ELR (cell line): ENCODE measurements at places on chromosomes 4 and X.

DNA sequence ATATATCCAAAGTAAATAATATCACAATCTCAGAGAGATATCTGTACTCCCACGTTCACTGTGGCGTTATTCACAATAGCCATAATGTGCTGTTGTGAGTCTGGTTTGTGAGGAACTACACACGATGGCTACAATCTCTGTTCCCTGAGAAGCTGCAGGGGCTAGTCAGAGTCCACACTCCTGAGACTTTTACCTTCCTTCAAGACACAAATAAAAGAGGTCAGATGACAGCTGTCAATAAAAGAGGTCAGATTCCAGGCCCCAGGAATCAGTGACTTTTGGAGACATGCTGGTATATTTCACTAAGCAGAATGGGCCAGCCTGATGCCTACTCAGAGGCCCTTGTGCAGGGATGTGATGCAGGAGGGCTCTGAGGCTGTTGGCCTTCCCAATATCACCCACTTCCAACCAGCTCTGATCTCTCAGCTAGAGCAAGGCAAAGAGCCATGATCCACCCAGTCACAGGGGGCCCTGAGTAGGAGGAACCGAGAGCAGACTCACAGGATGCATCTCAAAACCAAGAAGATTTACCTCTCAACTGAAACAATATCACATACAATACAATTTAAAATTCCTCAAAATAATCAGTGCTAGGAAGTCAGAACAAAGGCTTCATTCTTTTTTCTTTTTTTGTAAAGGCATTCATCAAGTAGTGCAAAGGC, 13.8 kb downstream of the FRYL start:
- no peak for DNase-seq

- peak; percentile 0 for DNase-seq
Observed at GRCh38 chrX:27680726-27681125, 90.6 kb downstream of the DCAF8L2 start.

GRCh38 chr4:38036548-38036947, 76.3 kb downstream of the PTTG2 start:
- no peak for DNase-seq

DNA sequence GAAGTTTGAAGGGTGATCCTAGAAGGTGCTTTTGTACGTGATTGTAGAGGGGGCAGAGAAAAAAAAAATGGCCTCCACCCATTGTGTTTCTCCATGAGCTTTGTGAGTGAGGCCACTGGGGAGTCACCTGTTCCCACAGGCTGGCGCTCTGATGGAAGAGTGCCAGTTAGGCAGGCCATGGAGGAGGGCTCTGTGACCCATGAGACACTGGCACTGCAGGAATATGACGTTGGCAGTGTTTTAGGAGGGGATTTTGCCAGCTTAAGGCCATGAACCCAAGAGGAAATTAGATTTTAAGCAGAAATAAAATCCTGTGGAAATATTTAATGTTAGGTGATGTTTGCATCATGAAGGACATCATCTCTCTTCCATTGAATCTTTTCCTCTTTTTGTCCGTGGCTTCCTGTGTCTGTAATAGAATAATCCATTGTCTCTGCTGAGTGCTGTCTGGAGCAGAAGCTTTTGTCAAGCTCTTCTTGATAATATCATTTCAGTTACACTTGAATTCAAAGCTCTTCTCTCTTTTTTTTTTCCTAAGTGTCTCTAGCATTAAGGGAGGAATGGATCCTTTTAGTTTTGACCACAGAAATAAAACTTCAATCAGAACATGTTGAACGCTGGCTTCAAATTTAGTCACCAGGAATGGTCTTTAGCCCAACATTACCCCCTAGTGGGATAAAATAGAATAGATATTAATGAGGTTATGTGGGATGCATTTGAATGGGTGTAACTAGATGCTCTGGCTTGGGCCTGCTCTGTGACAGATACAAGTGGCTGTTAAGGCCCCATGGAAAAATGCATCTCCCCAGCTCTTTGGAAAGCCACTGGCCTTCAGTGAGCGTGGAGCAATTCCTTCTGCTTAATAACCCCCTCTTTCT, 41.0 kb upstream of the UCP1 start:
- DNase-seq, result peak; percentile 63

DNA sequence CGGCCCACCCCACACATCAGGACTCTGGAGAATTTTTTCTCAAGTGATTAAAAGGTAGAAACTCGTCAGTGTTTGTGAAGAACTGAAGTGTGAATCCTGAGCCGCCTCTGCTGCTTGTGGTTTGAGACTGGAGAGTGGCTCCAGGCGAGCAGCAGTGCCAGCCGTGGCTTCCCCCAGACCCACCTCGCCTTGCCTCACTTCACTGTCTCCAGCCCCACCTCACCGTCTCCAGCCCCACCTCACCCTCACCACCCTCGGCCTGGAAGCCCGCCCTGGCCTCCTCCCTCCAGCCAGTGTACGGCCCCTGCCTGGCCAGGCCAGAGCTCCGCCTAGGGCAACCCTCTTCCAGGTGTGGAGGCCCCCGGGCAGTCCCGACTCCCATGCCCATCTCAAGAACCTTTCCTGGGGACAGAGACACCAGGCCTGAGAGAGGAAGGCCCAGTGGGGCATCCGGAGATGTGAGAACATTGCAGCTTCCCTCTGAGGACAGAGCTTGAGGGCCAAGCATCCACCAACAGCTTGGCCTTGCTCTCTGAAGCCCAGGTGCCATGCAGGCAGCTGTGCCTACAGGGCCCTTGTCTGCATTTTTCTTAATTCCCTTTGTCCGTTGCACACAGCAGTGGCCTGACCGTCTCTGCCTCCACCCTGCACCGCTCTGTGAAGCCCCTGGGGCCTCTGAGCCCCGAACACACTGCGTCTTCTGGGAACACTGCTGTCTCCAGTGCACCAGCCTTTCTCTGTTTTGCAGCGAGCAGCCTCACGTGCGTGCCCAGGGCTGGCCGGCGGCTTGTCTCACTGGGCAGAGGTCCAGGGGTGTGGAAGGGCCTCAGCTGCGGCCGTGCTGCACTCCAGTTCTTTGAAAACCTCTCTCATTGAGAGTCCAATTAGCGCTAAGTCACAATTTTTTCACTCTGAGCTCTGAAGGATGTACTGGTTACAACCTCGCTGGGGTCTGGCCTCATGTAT, 13.8 kb downstream of the SH3BP2 start:
- no peak for DNase-seq

GRCh38 chrX:7062903-7063302, 84.6 kb upstream of the STS start:
- no peak for DNase-seq

DNA sequence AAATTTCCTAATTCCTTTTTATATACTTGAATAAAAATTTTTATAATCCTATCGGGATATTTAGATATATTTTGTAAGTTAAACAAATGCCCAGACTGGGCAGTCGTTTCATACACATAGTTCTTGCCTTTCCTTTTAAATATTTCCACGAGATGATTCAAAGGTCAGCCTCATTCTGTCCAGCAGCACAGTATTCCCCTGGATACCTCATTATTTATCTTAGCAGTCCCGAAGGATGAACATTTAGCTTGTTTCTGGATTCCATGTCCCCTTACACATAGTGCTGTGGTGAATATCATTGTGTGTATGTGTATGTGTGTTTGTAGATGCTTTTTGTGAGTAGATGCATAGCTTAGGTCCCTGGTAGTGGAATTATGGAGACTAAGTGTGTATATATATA, 38.3 kb downstream of the RAPGEF2 start:
- DNase-seq, result peak; percentile 3

DNA sequence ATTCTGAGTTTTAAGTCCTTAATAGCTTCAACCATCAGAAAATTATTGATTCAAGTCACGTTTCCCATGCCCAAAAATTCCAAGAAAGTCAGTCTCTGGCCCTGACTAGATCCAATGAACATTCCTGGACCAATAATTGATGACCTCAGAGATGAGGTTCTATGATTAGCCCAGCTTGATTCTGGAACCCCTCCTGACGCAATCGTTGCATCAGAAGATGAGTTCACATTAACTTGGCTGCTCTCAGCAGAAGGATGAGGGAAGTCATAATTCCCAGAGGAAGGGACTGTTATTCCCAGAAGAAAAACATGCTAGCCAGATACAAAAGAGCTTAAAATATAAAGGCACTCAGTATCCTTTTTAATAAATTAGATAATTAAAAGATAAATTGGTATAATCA, 34.3 kb upstream of the CPEB2 start:
- DNase-seq, result no peak
